ENCODE measurements at places on chromosomes 13 and 19.

DNA sequence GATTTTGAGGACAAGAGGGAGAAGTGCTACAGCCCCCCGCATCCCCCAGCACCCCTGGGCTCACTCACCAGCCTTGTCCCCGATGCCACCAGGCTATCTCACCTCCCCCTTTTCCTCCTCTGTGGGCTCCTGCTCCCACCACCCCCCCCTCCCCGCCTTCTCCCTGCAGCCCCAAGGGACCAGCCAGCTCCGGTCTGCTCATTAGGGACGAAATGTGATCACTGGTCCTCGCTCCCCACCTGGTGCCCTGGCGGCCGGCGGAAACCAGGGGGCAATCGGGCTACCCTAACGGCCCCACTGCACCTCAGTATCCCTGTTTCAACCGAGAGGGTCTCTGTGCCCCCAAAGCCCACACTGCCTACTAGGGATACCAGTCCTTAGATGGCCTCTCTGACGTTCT lies 2.7 kb downstream of the GPR4 start:
- DNase-seq = no peak

GRCh38 chr19:46602392-46603194 lies 1.5 kb downstream of the CALM3 start:
- peak; percentile 33 for DNase-seq

- no peak for DNase-seq
Measured at GRCh38 chr19:14494910-14495671, 836 bp downstream of the GIPC1 start.

DNA sequence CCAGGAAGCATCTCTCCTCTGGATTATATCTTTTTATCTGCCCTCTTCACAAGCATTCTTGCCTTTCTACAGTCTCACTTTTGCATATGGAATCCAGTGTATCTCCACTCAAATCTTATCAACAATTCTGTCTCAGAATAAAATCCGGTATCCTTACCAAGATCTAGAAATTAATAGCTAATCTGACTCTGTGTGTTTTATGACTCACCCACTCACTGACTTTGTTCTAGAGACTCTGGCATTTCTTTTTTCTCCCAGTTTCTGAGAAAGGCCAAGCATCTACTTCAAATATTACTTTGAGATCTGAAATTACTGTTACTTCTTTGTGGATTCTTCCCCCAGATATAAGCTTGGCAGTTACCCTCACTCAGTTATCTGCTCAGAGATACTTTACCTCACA lies 913.5 kb upstream of the ATXN8OS start:
- no peak for DNase-seq

DNA sequence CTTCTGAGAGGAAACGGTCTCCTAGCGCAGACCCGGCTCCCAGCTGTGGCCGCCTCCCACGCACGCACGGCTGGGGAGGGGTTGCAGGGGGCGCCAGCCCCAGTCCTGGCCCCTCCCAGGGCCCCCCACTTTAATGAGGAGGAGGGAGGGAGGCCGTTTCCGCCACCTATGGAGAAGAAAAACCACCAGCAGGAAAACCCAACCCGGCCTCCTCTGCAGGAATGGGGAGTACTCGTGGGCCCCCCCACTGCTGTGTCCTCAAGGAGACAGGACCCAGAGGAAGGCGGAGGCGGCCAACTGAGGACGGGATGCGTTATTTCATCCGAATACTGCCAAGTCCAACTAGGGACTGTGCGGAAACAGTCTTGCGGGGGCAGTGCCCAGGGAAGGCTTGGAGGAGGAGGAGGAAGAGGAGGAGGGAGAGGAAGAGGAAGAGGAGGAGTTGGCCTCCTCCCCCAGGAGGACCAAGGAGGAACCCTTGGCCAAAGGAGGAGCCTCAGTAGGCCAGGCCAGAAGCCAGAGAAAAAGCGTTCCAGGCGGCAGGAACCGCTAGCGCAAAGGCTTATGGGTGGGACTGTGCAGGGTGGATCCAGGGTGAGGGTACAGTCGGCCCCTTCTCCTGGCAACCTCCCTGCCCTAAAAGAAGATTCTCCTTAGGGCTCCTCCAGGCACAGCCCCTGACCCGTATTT lies 3.9 kb upstream of the SSBP4 start:
- peak; percentile 95 for DNase-seq

- DNase-seq = no peak
Measured at GRCh38 chr13:97276862-97277269, 54.7 kb downstream of the MBNL2 start.

DNA sequence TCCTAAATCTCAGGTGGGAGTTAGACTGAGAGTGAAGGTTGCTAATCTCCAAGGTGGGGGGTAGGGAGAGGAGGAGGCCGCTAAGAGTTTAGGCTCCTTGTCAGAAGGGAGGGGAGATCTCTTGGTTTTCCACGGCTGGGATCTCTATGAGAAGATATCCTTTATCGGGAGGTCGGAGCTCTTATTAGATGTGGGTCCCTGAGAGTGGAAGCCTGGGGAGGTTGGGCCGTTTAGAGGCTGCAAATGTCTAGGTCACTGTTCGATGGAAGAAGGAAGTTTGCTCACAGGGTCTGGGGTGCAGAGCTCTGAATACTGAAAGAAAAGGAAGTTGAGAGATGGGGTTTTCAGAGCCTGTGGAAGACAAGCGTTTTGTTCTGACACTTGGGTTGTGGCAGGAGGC lies 3.8 kb downstream of the MYADM start:
- no peak for DNase-seq

DNA sequence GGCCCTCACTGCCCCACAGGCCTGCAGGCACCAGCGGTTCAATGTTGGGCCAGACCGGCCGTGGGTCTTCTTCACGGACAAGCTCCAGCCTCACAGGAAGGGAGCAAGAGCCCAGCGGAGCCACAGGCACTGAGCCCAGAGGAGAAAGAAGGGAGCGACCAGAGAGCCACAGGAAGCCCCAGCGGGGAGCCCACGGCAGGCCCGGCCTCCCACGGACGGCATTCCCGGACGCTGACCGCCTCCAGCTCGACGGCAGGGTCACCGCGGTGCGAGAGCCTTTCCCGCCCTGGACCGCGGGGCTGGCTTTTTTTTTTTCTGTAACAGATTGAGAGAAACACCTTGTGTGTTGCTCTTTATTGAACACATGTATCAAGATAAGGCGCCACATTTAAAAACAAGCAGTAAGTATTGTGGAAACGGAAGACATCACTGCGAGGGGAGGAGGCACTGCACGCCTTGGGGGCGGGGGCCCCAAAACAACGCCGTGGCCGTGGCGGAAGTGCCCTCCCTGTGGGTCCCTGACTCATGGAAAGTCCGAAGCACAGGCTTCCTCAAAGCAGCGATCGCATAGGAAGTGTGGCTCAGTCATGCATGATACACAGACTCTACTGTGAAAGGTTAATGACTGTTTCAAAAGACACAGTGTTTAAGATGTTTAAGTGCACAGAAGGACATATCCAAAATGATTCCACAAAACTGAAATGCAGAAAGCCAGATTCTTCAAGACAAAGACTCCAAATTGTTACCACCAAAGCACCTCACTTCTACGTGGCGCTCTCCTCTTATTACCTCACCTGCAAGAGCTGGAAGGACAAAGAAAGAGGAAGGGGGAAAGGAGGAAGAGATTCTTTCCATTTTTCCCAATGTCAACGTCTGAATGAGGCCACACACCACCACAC lies 3.5 kb downstream of the RASA3 start:
- peak; percentile 88 for DNase-seq

DNA sequence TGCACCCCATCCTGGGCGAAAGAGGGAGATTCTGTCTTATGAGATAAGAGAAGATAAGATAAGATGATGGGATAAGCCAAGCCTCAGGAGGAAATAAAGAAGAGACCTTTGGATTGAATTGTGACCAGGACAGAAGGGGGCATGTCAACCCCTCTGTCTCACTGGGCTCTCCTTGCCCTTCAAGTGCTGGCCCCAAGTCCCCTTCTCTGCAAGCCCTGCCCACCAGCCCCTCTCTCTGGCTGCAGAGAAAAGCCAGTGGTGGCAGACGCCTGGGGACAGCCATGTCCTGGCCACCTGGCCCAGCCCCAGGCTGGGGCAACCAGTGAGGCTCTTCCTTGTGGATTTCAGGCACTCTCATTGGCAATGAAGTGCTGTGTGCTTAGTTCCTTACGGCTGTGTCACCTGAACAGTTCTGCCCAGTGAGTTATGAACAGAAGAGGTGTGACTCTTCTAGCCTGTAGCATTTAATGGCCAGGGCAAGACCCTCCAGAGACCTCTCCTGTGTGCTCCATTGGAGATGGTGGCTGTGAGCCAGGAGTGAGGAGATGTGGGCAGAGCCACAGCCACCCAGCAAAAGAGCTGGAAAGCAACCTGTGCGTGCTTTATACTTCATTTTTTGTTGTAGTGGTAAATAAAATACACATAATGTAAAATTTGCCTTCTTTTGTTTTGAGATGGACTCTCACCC lies 6.1 kb upstream of the BTBD2 start:
- DNase-seq = no peak
